ENCODE measurements at places on chromosomes 11 and 22.

- H3K4me1 ChIP-seq, result no peaks in the 10 kb centered on the region
- H3K27me3 ChIP-seq, result no peaks in the 10 kb centered on the region
- H3K27ac ChIP-seq, result no peak overlapping the region
- H3K36me3 ChIP-seq, result no peaks in the 10 kb centered on the region
- DNase-seq, result no peak
Measured at GRCh38 chr22:22800716-22801115, 86.9 kb upstream of the IGLL5 start.

DNA sequence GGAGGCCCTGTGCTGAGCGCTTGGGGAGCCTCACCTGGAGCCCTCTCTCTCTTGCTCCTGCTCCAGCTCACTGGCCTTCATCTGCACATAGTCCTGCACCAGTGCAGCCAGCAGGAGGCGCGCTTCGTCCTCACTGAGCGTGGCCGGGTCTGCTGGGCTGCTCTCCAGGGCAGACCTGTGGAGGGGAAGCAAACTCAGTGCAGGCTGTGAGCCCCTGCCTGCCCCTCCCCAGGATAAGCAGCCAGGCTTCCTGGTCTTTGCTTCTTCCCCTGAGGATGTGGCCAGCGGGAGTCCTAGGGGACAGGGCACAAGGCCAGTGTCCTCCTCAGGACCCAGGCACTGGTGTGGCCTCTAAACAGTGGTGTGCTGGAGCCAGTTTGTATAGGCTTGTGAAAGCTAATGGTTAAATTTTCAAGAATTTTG lies 2.2 kb downstream of the CALCA start:
- no peak overlapping the region for H3K27ac ChIP-seq
- H3K4me3 ChIP-seq, result no peak overlapping the region
- no peaks in the 10 kb centered on the region for H3K36me3 ChIP-seq
- H3K4me1 ChIP-seq, result no peaks in the 10 kb centered on the region

DNA sequence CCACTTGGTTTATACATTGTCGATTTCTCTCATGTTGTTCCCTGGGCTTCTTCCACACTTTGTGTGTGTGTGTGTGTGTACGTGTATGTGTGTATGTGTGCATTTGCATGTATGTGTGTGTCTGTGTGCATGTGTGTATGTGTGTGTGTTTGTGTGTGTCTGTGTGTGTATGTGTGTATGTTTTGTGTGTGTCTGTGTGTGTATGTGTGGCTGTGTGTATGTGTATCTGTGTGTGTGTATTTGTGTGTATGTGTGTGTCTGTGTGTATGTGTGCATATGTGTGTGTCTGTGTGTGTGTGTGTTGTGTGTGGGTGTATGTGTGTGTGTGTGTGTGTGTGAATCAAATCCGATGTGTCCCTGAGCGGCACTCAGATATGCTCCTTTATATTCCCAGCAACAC lies 4.5 kb upstream of the SCGB1D2 start:
- no peaks in the 10 kb centered on the region for H3K27me3 ChIP-seq
- H3K36me3 ChIP-seq, result no peaks in the 10 kb centered on the region
- no peak overlapping the region for H3K4me3 ChIP-seq
- no peak overlapping the region for H3K27ac ChIP-seq
- DNase-seq, result no peak
- H3K4me1 ChIP-seq, result no peaks in the 10 kb centered on the region

DNA sequence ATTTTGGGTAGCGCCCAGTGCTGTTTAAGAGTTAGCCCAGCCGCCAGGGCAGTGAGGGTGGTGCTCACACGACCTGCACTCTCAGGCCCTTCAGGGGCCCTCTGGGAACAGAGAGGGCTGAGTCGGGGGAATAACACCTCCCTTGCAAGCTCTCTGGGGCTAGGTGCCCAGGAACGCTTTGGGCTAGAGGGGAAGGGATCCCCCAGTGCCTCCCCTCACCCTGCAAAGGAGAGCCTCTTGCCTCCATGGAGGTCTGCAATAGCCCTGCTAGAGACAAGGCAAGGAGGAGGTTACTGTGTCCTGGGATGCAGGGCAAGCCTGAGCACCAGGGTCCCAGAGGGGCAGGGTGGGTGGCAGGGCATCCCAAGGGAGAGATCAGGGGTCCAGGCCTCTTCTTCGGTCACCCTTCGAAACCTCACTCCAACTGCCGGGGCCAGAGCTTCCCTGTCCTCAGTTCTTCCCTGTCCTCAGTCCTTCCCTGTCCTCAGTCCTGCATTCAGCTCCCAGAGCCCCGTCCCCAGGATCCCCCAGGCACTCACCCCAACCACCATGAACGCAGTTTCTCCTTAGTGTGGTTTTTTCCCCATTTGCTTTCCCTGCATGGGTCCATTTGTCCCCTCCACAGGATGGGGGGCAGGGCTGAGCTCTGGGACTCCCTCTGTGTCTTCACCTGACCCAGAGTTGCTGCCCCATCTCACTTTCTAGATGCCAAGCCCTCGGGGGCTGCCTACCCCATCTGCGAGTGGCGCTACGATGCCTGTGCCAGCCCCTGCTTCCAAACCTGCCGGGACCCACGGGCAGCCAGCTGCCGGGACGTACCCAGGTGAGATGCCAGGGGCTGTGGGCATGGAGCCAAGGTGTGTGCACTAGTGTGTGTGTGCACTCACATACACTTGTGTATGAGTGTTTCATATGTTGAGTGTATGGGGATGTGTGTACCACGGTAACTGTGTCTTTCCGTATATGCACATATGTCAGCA lies 60.8 kb downstream of the OTOG start:
- no peak for DNase-seq
- H3K36me3 ChIP-seq, result no peaks in the 10 kb centered on the region
- no peaks in the 10 kb centered on the region for H3K4me1 ChIP-seq
- H3K27ac ChIP-seq, result no peak overlapping the region

DNA sequence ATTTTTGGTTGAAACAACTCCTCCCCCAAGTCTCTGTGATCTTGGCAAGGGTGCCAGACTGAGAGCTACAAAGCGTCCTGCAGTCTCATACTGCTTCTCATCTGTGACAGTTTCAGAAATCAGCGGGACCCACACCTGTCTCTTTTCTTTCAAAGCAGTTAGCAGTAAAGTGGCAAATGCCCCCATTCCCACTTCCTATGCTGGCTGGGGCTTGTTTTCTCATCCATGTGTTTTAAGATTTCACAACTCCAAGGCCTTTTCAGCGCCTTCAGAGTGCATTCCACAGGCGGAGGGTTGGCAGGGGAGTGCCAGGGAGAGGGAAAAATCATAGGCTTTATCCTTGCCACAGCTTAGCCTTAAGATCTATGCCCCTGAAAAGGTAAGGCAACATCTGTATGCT lies 493.5 kb downstream of the OPCML start:
- no peaks in the 10 kb centered on the region for H3K27me3 ChIP-seq
- no peaks in the 10 kb centered on the region for H3K36me3 ChIP-seq
- DNase-seq, result no peak
- H3K4me1 ChIP-seq, result no peaks in the 10 kb centered on the region

- no peak overlapping the region for H3K4me3 ChIP-seq
- H3K36me3 ChIP-seq, result no peaks in the 10 kb centered on the region
- H3K27me3 ChIP-seq, result no peaks in the 10 kb centered on the region
- no peak overlapping the region for H3K27ac ChIP-seq
- DNase-seq, result no peak
Measured at GRCh38 chr11:93497596-93497995, 45.6 kb downstream of the SMCO4 start.

DNA sequence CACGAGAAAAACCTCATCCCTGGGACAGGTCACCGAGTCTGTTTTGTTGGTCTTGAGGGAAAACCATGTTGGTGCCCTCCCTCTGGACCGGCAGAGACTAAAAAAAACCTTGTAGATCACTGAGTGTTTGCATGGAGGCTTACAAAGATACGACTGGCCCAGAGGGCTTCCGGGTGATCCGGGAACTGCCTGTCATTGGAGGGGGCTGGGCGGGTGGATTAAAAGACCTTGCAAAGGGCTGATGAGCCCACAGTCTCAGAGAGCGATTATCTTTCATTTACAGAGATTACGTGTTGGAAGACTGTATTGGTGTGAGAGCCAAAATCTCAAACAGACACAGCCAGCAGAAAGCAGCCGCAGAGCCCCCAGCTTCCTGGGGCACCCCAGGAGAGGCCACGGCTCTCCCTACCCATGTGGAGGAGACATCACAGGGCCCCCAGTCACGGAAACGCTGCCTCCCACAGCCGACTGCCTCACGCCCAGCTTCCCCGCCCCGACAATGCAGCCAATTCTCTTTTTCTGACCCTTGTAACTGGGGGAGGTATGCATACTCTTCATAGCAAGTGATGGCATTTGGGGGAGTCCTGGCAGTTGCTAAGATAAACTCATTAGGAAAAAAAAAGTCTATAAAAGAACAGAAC lies 426.4 kb downstream of the CTTN start:
- no peak overlapping the region for H3K27ac ChIP-seq
- H3K4me3 ChIP-seq, result no peak overlapping the region
- H3K27me3 ChIP-seq, result no peaks in the 10 kb centered on the region
- no peak for DNase-seq
- no peaks in the 10 kb centered on the region for H3K36me3 ChIP-seq

DNA sequence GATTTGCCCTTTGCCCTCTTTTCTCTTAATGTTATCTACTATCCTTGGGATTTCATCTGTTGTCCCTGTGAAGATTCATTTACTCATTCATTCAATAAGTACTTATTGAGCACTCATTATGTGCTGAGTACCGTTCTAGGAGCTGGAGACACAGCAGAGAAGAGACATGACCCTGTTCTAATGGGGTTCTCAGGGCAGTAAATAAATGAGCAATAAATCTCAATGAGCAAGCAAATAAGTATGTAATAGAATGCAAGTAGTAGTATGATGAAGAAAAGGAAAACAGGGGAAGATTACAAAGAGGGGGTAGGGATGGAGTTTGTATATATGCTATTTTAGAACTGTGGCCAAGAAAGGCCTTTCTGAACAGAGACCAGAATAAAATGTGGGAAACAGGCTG lies 34.2 kb upstream of the NRIP3 start:
- H3K4me1 ChIP-seq, result no peaks in the 10 kb centered on the region
- no peaks in the 10 kb centered on the region for H3K36me3 ChIP-seq
- no peak for DNase-seq
- H3K27ac ChIP-seq, result no peak overlapping the region
- H3K4me3 ChIP-seq, result no peak overlapping the region

DNA sequence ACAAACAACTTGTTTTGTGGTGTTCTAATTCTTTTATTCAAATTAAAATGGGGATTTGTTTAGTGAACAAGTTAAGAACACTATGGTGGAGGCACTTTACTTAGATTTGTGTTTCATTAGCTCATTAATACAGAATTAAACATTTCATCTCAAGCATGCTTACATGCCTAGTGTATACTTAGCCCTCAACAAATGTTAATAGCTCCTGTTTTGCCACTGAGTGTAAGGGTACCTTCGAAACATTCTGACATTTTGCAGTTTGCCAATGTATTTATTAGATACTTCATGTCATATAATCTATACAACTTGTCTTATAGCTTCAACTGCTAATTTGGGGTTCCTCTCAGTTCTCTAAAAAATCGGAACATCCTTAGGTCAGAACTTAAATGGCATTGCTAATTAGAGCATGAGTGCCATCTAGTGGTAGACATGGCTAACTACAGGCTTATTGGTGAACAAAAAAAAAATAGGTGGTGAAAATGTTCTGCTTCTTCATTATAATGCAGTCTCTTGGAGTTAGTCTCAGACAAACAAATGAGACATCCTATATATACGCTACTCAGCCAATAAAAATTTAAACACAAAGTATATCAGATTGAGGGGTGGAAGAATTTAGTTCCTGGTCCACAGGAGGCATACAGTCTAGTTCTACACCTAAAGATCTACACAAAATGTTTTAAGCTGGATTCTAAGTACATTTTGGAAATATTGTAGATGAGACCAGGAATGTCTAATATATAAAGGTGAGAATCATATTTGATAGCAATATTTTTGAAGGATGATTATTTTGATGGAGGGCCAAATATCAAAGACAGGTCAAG lies 4.9 kb upstream of the CNTN5 start:
- H3K27ac ChIP-seq, result no peak overlapping the region
- peaks cover 4% of the 10 kb centered on the region for H3K4me1 ChIP-seq
- no peak for DNase-seq
- H3K36me3 ChIP-seq, result no peaks in the 10 kb centered on the region

DNA sequence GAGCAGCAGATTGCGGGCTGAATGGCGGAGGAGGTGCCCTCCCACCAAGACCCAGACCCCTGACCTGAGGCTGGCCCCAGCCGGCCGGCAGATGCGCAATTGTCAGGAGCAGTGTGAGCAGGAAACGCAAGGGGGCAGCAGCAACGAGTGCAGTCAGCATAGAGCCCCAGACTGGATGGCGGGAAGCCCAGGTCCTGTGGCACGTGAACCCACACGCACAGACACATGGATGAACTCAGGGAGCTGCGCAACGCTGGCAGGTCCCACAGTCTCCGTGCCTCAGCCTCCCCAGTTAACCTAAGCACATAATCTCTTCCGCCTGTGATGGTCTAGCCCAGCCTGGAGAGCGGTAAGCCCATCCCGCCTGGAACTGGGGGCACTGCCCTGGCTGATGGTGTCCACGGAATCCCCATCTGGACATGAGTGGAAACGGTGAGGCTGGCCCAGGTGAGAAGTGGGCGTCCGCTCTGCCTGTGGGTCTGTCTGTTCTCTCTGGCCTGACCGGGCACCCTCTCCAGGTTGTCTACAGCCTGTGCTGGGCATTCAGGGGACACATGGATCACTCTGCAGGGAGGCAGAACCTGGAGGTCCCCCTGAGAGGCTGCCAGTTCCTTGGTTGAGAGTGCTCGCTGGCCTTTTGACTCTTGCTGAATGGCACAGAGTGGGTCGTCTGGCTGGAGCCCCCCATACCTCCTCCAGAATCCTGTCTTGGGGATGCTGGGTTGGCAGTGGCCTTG lies 626 bp upstream of the TBX10 start:
- H3K36me3 ChIP-seq, result no peaks in the 10 kb centered on the region
- no peak overlapping the region for H3K27ac ChIP-seq
- no peaks in the 10 kb centered on the region for H3K27me3 ChIP-seq
- no peaks in the 10 kb centered on the region for H3K4me1 ChIP-seq
- no peak overlapping the region for H3K4me3 ChIP-seq
